ENCODE measurements at places on chromosomes 13 and 19.

DNA sequence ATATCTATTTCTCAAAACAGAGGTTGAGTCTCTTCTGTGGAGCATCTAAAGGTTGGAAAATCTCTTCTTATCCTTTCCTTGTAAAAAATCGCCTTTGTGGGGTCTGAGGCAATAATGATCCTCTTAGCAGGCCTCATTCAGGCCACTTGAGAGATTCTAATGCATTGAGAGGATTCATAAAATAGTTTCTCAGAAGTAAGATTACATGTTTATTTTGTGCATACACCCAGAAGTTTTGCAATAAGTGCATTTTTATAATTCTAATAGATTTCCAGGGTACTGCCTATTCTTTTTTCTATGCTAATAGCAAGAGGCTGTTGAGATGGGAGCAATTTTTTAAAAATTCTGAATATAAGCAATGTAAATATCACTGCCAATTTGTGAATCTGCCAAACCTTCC is 342.2 kb upstream of the KLF12 start:
- no peak for DNase-seq

DNA sequence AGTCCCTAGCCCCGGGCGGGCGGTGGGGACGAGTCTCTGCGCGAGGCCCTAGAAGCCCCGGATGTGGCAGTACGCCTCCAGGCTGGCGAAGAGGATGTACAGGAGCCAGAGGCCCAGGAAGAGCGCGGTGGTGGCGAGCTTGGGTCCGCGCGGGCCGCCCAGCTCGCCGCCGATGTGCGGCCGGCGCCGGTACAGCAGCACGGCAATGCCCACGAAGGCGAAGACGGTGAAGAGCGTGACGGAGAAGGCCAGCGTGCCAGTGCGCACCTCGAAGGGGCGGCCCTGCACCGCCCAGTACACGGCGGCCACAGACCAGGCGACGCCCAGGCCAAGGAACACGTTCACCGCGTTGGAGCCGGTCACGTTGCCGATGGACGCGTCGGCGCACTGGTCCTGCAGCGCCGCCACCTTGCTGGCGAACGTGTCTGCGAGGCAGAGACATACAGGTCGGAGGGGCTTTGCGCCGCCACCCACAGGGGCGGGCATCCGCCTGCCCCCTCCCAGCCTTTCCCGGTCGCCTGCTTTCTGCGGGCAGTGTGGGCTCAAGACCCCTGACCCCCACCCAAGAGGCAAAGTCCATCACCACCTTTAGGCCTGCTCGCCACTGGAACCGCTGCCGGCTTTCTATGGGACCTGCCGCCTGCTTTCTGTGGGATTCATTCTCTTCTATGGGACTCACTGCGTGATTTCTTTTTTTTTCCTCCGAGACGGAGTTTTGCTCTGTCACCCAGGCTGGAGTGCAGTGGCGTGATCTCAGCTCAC is 10.9 kb upstream of the MEIS3 start:
- DNase-seq: peak; percentile 37

GRCh38 chr13:67231289-67232000 is 1.3 kb upstream of the PCDH9 start:
- DNase-seq: no peak

DNA sequence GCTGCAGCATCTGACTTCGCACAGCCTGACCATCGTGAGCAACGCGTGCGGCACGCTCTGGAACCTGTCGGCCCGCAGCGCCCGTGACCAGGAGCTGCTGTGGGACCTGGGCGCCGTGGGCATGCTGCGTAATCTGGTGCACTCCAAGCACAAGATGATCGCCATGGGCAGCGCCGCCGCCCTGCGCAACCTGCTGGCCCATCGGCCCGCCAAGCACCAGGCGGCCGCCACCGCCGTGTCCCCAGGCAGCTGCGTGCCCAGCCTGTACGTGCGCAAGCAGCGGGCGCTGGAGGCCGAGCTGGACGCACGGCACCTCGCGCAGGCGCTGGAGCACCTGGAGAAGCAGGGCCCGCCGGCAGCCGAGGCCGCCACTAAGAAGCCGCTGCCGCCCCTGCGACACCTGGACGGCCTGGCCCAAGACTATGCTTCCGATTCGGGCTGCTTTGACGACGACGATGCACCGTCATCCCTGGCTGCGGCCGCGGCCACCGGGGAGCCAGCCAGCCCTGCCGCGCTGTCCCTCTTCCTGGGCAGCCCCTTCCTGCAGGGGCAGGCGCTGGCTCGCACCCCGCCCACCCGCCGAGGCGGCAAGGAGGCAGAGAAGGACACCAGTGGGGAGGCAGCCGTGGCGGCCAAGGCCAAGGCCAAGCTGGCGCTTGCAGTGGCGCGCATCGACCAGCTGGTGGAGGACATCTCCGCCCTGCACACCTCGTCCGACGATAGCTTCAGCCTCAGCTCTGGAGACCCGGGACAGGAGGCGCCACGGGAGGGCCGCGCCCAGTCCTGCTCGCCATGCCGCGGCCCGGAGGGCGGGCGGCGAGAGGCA is 13.6 kb downstream of the C19orf25 start:
- DNase-seq: peak; percentile 52

DNA sequence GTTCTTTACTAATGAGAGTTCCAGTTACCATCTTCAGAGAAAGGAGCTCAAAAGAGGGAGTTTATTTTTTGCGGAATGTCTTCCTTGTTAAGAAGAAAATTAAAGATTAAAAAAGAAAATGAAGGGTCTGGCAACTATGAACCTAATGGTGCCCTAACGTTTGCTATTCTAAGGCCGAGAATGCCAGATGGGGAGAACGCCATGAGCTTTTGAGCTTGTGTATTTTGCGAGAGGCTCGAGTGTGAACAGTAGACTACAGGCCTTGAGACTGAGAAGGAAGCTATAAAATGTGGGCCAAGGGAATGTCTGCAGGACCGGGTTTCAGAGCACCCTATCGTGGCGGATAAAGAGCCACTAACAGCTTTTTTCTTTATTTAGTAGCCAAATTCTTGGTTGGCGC is 6.7 kb downstream of the FGF14 start:
- no peak for DNase-seq

DNA sequence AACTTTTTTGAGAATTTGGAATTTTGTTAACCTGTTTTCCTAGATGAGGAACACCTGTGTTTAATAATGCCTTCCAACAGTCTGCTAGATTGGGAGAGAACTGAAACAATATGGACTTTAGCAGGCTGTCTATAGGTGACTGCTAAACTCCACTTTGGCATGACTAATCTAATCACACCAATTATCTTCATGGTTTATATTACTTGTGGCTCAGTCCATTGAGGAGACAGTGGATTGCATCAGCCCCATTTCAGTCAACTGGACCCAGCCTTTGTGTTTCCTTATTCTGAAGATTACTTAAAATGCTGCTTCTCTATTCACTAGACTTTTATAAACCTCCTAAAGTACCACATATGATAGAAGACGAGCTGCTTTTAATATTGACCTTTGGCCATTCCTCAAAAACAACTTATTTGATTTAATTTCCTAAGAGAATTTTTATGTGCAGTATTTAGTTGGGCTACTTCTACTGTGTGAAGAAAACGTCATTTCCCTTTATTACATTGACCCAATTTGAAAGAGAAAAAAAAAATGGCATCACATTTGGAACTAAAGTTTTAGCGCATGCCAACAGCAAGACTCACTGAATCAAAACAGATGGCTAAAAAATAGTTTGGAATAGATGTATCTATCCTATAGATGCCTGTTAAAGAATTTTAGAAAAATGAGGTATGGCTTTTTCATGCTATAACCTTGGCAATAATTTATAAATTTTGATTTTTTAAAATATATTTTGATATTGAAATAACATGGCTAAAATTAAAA is 295.8 kb downstream of the NDFIP2 start:
- DNase-seq: no peak

- no peak for DNase-seq
These were observed 228.1 kb downstream of the FGF9 start for GRCh38 chr13:21898945-21899344.

- DNase-seq: no peak
These were observed 1.0 kb downstream of the PDX1 start for GRCh38 chr13:27920677-27921420.

GRCh38 chr13:34567597-34567996 is 374.5 kb upstream of the NBEA start:
- no peak for DNase-seq

- DNase-seq: no peak
These were observed 431.1 kb downstream of the EFNB2 start for GRCh38 chr13:106104281-106104901.

GRCh38 chr19:7681340-7682174 is 924 bp downstream of the TRAPPC5 start:
- DNase-seq: peak; percentile 85

- DNase-seq: no peak
These were observed 31.6 kb upstream of the USP12 start for GRCh38 chr13:27203186-27203585.
